ENCODE measurements at places on chromosomes 2 and 18.

- DNase-seq, result no peak
These were observed 60.0 kb downstream of the MBP start for GRCh38 chr18:77072566-77072965.

GRCh38 chr2:4098137-4098536 lies 394.8 kb downstream of the DCDC2C start:
- no peak for DNase-seq

DNA sequence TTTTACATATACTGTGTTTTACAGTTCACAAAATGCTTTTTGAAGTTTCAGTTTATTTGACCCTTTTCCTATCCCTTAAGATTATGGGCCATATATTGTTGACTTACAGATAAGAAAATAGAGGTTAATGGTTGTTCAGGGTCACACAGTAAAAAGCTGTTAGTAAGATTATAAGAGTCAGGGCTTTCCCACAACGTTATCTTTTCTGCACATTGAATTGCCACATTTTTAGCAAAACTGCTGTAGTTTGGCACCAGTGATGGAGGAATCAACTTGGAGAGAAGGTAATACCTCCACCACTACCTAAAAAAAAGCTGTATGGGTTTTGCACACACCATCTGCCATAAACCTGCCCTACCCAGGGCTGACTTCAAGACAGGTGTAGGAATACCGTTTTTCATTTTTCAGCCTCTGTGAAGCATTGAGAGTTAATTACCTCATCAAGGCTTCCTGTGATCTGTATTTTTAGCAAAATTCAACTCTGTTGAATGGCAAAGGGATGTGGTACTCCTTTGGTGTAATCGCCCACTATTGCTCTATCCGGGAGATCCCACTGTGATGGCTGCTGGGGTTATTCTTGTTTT lies 5.0 kb downstream of the SOWAHC start:
- DNase-seq, result no peak

GRCh38 chr18:446941-447560 lies 53.5 kb downstream of the COLEC12 start:
- no peak for DNase-seq

DNA sequence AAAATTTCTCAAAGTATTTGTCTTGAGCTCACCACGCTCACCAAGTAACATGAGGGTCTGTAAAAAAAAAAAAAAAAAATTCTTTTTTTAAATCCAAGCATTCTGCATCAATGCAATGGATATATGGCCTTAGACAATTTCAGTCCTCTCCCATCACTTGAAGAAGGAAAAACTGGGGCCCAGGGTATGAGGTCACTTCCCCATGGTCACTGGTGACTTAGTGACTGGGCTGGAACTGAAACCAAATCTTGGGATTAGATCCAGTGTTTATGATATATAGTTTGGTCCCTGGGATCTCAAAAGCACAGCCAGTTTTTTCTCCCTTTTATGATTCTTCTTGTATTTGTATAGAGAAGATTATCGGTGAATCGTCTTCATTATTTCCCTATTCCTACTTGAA lies 477.9 kb upstream of the TNP1 start:
- no peak for DNase-seq

DNA sequence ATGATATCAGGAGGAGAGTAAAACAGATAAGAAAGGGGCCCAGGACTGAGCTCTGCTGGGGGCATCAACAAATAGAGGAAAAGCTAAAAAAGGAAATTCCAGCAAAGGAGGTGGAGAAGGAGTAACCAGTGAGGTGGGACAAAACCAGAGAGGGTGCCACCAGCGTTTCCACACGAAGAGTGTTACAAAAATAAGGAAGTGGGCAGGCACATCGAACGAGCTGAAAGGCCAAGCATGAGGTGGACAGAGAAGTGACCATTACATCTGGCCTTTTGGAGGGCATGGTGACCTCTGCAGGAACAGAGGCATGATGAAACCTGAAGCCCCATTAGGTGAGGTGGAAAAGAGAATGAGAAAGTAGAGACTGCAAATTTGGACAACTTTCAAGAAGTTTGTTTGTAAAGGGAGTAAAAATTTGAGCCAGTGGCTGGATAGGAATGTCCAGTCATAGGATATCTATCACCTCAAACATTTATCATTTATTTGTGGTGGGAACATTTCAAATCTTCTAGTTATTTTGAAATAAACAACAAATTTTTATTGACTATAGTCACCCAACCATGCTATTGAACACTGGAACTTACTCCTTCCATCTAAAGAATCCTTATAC lies 18.4 kb upstream of the VIT start:
- DNase-seq, result no peak

DNA sequence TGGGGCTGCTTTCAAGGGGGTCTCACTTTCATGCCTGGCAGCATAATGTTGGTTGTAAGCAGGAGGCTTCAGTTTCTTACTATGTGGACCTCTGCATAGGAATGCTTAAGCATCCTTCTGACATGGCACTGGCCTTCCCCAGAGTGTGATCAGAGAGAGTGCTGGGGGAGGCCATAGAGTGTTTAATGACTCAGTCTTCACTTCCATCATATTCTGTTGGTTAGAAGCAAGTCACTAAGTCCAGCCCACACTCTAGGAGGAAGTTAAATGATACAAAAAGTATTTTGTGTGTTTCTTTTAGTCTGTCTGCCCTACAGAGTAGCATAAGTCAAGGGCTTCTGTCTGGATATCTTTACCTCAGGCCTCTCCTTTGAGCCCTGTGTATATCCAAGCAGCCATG lies 64.9 kb downstream of the GALNT1 start:
- no peak for DNase-seq

DNA sequence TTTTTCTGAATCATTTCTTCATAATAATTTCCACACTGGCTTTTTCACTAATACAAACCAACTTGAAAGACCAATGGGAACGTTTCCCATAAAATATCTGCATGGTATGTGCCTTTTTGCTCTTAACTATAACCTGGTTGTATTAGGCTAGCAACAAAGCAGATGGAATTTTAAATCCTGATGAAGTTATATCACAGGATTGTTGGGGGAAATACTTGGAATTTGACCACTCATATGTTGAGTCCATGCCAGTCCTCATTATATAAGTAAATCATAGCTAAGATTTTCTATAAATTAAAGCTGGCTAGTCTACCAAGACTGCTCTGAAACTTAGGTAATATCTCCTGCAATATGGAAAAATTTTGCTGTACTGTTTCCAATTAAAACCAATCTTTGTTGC lies 99.5 kb downstream of the TANC1 start:
- no peak for DNase-seq

GRCh38 chr2:177165061-177165583 lies 47.5 kb upstream of the HNRNPA3 start:
- no peak for DNase-seq

GRCh38 chr2:175168564-175168945 lies 552 bp upstream of the ATF2 start:
- no peak for DNase-seq

DNA sequence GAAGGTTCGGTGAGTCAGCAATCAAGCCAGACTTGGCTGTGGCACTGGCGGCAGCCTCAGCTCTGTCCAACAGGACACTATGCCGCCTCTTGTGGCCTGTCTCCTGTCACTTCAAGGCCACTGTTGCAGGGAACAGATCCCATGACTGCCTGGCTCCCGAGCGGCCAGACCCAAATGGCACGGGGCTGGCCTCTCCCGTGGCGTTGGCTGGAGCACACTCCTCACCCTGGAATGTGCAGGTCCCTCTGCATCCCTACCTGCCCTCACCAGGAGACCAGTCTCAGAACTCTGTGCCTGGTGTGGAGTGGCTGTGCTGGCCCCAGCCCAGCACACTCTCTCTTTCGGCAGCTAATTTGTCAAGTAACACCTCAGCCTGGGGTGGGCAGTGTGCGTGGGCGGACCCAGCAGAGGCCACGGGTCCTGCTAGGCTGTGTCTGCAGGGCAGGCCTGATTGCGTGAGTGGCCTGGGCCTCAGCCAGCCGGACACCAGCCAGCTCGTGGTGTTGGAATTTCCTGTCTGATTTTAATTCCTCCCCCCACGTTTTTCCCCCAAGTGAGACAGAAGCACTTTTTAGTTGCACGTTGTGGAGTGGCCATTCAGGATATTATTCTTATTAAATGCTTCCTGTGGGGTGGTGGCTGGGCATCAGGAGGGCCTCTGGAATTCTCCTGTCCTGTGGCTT lies 179.3 kb downstream of the GLI2 start:
- DNase-seq, result no peak

- no peak for DNase-seq
These were observed 120.8 kb upstream of the STK17B start for GRCh38 chr2:196291873-196292800.

DNA sequence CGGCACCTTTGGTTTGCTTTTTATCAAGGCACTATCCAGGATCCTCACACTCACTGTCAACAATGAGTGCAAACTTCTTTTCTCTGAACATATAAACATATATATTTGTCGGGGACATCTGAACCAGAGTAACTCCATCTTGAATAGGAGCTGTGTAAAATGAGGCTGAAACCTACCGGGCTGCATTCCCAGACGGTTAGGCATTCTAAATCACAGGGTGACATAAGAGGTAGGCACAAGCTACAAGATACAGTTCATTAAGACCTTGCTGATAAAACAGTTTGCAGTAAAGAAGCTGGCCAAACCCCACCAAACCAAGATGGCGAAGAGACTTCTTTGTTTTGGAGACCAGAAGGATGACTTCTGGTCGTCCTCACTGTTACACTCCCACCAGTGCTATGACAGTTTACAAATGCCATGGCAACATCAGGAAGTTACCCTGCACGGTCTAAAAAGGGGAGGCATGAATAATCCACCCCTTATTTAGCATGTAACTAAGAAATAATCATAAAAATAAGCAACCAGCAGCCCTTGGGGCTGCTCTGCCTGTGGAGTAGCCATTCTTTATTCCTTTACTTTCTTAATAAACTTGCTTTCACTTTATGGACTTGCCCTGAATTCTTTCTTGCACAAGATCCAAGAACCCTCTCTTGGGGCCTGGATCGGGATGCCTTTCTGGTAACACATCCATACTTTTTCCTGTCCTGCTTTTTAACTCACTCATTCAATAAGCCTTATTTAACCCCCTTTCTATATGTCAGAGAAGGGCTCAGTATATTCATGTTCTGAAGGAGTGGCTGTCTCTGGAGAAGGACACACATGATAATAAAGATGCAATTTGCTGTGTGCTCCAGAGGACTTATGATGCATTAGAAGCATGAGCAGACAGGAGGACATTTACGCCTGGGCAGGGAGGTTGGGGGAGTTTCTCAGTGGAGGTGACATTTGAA lies 65.4 kb downstream of the TACR1 start:
- no peak for DNase-seq

GRCh38 chr2:122070241-122070731 lies 314.8 kb downstream of the TSN start:
- no peak for DNase-seq

GRCh38 chr2:11385216-11385615 lies 40.8 kb upstream of the ROCK2 start:
- DNase-seq, result no peak

DNA sequence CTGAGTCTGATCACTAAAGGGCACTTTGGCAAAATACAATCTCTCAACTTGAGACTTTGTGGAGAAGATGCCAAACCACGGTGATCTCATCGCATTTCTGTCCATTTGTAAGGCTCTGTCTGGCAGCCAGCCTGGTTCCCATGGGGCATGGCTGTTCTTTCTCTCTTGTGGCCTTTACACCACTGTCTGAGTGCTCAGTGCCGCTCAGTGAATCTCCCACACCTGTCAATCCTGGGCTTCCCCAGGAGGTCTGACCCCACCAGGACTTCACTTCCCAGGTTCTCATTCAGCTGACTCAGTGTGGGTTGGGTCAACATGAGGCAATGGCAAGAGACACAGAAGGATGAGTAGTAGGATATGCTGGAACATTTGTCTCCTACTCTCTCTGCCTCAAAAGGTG lies 96.8 kb upstream of the TRIB2 start:
- no peak for DNase-seq

GRCh38 chr2:229267080-229267479 lies 4.0 kb downstream of the PID1 start:
- no peak for DNase-seq

Data from activated T-cell treated with anti-CD3 and anti-CD28 coated beads for 1 hour (primary cell).